ENCODE measurements at places on chromosomes 16 and 17.

DNA sequence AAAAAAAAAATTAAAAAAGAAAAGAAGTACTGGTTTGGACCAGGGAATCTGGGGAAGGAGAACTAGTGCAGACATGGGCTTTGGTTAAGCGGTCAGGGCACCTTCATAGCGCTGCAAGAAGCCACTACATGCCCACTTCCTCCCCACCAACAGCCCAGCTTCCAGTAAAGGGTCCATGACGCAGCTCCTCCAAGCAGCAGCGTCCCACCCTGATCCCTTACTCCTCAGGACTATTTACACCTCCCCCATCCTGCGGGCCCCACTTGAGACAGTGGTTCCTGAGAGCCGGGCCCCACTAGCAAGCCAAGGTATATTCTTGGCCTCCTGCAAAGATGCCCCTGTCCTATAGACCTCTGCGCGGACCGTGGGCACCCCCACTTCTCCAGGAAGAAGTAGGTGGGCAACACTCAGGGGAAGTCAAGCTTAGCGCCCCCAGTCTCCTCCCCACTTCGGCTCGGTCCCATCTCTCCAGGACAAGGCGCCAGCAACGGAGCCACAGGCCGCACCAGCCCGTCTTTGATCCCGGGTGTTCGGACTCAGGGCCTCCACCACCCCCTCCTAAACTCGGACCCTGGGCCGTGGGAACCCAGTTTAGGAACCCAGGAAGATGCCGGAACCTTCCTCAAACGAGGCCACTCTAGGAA lies 913 bp upstream of the PRR14 start:
- no peak for DNase-seq

DNA sequence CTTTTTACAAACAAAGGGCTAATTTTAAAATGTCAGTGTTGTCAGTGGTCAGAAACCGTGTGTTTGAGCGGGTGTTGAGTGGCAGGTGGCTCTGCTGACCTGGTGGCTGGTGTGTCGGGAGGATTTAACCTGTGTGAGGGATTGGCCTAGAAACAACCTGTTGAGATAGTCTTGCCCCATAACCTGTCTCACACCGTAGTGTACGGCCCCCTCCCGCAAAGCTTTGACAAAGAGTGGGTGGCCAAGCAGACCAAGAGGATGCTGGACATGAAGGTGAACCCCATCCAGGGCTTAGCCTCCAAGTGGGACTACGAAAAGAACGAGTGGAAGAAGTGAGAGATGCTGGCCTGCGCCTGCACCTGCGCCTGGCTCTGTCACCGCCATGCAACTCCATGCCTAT lies 7.0 kb downstream of the COX4I1 start:
- DNase-seq: no peak

GRCh38 chr17:19262650-19263631 lies 25.8 kb downstream of the EPN2 start:
- no peak for DNase-seq

DNA sequence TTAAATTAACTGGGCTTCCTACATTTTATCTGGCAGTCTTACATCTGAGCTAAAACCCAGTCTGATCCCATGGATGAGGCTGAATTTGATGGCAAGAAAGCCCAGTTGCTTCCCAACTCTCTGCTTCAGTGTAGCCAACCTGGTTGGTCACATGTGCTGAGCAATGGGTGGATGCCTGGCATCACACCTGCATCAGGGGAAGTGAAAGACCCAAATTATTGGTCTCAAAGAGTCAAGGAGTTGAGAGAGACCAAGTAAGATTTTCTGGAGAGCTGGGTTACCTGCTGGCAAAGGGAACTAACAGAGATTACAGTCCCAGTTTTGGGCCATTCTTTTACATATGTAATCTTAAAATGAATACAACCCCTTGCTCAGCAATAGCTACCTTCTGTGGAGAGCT lies 38.8 kb downstream of the RGS9 start:
- no peak for DNase-seq

DNA sequence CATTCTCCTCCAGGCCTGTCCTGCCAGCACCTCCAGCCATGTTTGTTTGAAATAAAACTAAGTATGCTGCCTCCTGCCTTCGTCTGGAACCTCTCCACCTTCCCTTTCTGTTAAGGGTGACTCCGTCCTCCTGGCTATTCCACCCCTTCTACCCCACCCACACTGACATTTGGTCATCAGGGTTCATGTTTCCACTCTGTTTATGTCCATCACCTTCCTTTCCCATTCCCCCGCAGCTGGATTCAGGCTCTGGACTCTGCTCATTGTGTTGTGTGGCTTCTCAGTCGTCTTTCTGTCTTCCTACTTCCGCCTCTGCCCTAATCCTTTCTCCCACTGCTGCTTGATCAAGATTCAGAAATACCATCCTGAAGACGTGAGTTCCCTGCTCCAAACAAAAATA lies 28.6 kb downstream of the EPN2 start:
- DNase-seq: no peak

DNA sequence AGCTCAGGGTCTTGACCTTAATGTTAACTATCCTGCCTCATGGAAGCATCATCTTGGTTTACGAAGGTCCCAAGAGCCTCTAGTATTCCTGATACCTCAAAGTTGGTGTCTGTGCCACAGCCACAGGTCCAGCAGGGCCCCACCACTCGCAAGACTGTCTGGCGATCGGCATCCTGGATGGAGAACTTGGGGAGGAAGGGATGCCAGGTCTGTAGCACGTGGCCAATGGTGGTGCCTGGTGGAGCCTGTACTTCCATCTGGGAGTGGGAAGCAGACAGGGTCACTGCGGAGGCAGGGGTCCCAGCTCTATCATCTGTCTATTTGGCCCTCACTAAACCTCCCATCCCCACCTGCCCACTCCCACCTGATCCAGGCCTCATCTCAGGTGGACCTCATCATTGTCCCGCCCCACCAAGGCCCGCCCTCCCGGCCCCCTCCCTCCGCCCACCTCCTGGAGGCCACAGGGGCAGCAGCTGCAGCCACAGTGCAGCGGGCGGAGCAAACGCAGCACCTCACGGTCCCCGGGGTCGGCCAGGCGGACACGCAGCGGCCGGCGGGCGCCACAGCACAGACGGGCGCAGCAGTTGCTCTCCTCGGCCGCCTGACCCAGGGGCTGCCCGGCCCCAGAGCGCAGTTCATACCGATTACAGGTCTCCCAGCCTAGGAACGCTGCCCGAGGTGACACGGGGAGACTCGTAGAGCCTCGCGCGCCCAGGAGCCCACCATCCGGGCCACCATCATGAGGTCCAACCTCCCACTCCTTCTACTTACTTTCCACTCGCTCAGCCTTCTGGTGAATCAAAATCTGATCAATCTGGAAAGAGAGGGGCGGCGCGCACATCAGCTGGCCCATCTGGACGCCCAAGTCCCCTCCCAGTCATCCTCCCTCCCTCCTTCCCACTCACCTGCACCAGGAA lies 1.4 kb downstream of the PLSCR3 start:
- DNase-seq: no peak
